Testis (tissue), 5 donors: ENCODE measurements at places on chromosomes 2 and 18.

DNA sequence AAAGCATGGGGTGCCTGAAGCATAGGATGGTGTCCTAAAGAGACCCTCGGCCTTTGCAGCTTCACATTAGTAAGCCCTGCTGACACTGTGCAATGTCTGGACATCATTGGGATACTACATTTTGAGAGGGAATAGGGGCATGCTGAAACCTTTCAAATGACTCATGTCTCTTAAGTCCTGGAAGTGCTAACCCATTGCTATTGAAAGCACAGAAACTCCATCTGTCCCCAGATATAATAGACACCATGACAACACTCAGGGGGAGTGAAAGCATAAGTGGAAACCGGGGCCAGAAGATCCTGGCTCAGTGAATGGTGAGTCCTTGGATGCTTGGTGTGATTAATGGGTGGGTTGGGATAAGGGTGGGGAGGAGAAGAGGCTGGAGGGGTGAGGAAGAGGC is 595.5 kb upstream of the ID2 start:
- DNase-seq: no peak

GRCh38 chr18:68480196-68480595 is 234.7 kb downstream of the TMX3 start:
- DNase-seq: no peak

DNA sequence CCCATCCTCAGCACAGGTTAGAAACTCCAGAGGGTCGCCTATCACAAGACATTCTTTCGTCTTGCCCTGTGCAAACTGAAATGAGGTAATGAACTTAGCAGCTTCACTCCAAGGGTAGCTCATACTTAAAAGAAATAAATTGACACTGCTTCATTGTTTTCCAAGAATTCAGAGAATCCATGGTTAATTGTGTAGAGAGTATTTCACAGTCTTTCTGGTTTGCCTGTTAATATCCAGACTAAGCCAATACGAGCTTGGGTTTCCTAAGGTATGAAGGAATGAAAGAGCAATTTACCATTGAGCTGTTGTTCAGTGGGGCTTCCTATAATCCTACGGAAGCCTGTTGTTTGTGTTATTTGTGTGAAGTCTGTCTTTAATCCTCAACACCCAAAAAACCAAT is 58.7 kb downstream of the FAM124B start:
- DNase-seq: no peak

DNA sequence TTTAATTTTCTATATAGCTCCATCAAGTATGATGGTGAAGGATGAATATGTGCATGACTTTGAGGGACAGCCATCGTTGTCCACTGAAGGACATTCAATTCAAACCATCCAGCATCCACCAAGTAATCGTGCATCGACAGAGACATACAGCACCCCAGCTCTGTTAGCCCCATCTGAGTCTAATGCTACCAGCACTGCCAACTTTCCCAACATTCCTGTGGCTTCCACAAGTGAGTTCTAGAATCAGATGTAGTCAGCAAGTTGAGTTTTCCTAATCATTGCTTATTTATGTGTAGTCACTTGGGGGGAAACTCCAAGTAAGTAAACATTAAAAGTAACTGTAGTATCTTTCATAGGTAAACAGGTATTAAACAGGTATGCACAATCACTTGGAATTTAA is 24.8 kb downstream of the SMAD4 start:
- DNase-seq: no peak

DNA sequence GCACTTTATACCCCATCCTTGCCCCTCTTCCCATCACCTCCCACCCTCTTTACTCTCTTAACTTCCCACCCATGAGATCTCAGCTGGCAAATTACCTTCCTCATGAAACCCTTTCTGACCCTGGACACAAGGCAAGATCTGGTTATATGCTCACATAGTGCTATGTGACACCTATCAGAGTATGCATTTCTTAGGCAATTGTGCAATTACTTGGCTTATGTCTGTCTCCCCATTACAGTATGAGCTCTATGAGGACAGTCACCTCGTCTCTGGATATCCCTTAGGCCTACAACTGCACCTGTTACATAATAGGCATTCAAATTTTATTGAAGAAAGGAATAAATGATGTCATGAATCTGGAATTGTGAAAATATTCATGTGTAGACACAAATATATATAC is 91.4 kb downstream of the ZNF385B start:
- DNase-seq: no peak
